ENCODE measurements at places on chromosomes 7 and 10.

GRCh38 chr10:100968863-100969186 is 479 bp upstream of the SEMA4G start:
- DNase-seq: no peak

DNA sequence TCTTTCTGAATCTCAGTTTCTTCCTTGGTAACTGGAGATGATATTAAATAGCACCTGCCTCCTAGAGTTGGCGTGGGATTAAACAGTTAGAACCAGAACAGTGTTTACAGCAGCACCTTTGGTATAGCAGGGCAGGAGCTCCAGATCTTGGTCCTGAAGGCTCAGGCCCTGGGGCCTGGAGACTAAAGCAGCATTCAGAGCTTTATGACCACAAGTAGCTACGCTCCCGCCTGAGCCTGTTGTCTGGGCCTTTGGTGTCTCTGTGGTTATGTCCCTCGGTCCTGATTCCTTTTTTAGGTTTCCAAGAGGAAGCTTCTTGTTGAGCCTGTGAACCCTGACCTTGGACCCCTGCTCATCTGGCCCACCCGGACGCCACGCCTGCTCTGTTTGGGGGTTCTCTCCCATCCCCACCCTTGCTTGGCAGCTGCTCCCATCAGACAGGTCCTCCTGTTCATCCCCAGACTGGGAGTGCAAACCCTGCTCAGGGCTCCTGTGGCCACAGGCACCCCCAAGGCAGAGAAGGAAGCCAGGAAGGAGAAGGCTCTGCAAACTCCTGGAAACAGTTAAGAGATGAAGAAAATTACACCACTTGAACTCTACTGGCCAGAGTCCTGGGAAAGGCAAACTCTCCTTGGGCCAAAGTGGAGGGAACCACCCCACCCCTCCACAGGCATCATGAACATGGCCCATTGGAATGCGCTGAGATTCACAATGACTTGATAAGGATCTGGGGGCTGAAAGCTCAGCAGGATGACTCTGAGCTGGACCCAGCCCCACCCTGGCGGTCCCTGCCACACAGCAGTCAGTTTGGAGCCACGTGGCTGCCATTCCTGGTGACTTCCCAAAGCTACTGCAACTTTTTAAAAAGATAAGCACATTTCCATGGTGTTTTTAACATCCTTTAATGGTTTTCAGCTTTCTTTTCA is 50.1 kb upstream of the TMEM72 start:
- DNase-seq: no peak

- DNase-seq: no peak
Measured at GRCh38 chr10:103153302-103154197, 39.5 kb downstream of the NT5C2 start.

- DNase-seq: no peak
Measured at GRCh38 chr7:131330299-131330698, 2.6 kb downstream of the MKLN1 start.
